CD4-positive, alpha-beta T cell (primary cell): ENCODE measurements at places on chromosomes 7 and 10.

DNA sequence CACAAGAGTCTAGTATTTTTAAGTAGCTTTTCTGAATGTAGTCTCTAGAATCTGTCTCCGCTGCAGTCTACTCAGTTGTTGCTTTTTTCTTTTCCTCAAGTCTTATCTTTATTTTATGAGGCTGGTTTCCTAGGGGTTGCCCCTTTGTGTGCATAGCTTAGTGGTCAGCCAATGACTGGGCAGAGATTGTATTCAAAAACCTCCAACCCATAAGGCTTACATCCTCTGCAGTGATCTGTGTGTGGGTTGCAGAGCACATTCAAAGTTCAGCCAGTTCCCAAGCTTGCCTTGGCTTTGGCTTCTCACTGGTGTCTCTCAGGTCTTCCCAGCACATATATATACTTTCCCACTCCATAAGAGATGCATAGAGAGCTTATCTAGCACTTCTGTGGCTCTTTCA, 160.0 kb upstream of the TCF7L2 start:
- no peaks in the 10 kb centered on the region for H3K27me3 ChIP-seq
- no peak for DNase-seq
- H3K4me3 ChIP-seq, result no peak overlapping the region
- no peaks in the 10 kb centered on the region for H3K36me3 ChIP-seq
- H3K4me1 ChIP-seq, result no peaks in the 10 kb centered on the region

DNA sequence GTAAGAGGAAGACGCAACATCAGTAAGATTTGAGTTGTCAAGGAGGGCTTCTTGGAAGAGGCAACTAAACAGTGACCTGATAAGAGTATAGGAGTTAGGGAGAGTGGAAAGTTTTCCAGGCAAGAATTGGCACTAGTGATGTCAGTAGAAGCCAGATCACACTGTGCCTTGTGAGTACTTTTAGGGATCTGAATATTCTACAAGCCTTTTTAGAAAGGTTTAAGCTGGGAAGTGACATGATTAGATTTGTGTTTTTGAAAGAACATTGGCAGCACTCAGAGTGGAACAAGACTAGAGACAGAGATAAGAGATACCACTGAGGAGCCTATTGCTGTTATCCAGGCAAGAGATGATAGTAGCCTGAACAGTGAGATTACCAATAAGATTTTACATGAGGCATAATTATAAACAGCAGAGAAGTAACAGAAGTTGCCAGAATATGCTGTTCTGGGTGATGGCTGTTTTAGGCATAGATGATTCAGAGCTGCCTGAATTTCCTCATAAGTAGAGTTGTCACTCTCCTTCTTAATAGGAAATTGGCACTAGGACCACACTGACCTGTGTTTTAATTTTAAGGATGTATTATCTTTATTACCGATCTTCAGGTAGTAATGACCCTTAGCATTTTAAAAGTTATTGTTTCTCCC, 45.6 kb downstream of the NHLRC2 start:
- H3K27ac ChIP-seq, result no peak overlapping the region
- no peaks in the 10 kb centered on the region for H3K4me1 ChIP-seq
- peaks cover 42% of the 10 kb centered on the region for H3K36me3 ChIP-seq
- DNase-seq, result no peak
- no peak overlapping the region for H3K4me3 ChIP-seq
- no peaks in the 10 kb centered on the region for H3K27me3 ChIP-seq

DNA sequence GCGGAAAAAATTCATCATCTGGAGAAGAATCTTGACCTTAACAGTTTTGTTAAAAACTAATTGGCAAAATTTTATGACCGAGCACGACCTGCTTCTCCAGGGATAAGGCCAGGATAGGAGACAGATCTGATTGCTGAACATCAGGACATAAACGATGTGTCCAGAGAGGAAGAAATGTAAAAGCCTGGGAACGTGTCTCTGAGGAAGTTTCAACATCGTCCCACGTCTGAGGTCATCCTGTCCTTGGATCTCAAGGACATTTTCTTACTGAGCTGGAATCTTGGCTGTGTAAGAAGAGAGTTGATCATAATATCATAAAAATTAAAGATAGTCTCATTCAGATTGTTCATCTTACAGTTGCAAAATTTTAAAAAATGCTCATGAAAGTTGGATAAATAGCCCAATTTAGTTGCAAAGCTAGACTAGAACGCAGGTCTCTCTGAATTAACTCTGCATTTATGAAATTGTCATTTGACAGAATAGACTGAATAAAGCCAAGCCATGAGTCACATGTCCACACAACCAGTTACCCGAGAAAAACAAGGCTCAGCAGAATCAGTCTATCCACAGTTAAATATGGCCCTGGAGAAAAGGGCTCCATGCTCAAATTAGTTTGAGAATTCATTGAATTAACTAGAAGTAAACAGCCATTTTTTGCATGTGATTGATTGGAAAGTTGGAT, 120.0 kb upstream of the EGFR start:
- H3K27me3 ChIP-seq, result peaks cover 4% of the 10 kb centered on the region
- no peak overlapping the region for H3K27ac ChIP-seq
- no peaks in the 10 kb centered on the region for H3K36me3 ChIP-seq
- H3K4me3 ChIP-seq, result no peak overlapping the region
- DNase-seq, result no peak

GRCh38 chr10:95475003-95475383, 86.2 kb downstream of the SORBS1 start:
- no peaks in the 10 kb centered on the region for H3K4me1 ChIP-seq
- no peaks in the 10 kb centered on the region for H3K36me3 ChIP-seq
- no peaks in the 10 kb centered on the region for H3K27me3 ChIP-seq
- no peak for DNase-seq
- H3K4me3 ChIP-seq, result no peak overlapping the region

DNA sequence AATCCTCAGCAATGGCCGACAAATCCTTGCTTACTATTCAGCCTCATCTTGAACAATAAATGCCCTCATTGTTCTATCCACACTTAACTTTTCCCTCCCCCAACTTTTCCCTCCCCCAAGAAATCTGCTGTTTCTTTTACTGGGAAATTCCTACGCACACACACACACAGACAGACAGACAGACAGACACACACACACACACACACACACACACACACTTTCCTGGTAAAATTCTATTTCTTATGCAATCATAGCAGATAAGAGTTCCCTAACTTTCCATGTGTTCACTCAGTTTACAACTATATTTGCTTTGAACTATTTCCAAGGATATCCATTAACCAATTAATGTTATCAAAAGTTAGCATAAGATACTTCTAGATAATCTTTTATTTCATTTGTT, 52.9 kb downstream of the RELN start:
- DNase-seq, result no peak
- no peaks in the 10 kb centered on the region for H3K27me3 ChIP-seq
- no peak overlapping the region for H3K27ac ChIP-seq

- no peak overlapping the region for H3K27ac ChIP-seq
- no peaks in the 10 kb centered on the region for H3K4me1 ChIP-seq
- DNase-seq, result no peak
Measured at GRCh38 chr10:98852686-98853085, 383.0 kb downstream of the HPSE2 start.

- peaks cover 26% of the 10 kb centered on the region for H3K27me3 ChIP-seq
- no peak for DNase-seq
- H3K27ac ChIP-seq, result no peak overlapping the region
- no peaks in the 10 kb centered on the region for H3K36me3 ChIP-seq
- no peak overlapping the region for H3K4me3 ChIP-seq
Measured at GRCh38 chr10:132044803-132045202, 20.9 kb upstream of the JAKMIP3 start.

DNA sequence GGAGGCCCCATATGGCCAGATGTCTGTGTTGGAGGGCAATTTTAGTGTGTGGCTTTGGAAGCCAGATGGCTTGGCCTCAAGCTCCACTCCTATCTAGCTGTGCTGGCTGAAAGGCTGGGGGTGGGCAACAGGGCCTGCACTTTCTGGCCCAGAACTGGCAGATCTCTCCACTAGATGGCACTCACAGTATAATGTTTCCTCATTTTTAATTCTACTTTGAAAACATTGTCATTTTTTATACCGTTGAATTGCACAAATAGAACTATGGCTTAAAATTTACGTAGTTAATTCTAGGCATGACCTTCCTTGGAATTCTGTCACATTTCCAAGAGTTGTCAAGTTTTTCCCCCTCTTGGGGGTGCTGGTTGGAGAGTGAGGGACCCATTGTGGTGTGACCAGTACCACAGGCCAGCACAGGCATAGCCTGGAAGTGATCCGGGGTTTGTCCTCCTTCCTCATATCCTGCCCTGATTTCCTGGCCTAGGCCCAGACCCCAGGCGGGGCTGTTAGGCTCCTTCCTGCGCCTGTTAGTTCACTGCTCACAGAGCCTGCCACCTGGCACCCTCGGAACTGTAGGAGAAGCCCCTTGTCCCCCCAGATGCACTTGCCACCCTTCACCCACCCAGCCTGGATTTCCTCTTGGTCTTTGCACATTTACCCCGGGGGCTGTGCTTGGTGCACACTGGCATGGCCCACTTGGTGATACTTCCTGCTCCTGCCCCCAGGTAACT, 52.8 kb downstream of the ARHGAP22 start:
- H3K4me1 ChIP-seq, result no peaks in the 10 kb centered on the region
- no peak overlapping the region for H3K4me3 ChIP-seq
- no peaks in the 10 kb centered on the region for H3K27me3 ChIP-seq
- H3K27ac ChIP-seq, result no peak overlapping the region

DNA sequence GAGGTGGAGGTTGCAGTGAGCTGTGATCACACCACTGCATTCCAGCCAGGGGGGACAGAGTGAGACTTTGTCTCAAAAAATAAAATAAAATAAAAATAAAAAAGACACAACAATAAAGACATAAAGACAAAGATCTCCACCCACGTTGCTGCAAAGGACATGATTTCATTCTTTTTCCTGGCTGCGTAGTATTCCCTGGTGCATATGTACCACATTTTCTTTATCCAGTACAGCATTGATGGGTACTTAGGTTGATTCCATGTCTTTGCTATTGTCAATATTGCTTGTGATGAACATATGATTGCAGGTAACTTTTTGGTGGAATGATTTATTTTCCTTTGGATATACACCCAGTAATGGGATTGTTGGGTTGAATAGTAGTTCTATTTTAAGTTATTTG, 42.0 kb upstream of the CCDC3 start:
- no peaks in the 10 kb centered on the region for H3K36me3 ChIP-seq
- no peaks in the 10 kb centered on the region for H3K27me3 ChIP-seq
- H3K4me3 ChIP-seq, result no peak overlapping the region
- H3K4me1 ChIP-seq, result no peaks in the 10 kb centered on the region
- DNase-seq, result no peak

DNA sequence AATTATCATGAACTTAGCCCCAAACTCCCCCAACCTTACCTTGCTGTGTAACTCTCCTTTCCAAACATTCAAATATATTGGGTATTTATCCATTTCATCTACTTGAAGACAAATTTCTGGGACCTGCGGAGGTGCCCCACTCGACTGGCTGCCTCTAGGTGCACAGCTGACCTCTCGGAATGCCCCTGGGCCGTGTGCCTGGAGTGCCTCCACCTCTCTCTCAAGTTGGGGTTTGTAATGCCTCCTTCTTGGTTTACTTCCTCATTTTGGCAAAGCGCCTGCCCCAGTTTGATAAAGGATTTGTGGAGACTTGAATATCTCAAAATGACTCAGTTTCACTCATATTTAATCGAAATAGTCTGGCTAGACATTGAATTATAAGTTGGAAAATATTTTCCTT, 16.6 kb downstream of the ZNF777 start:
- peaks cover 4% of the 10 kb centered on the region for H3K4me1 ChIP-seq
- no peak for DNase-seq
- peaks cover 49% of the 10 kb centered on the region for H3K36me3 ChIP-seq
- H3K27ac ChIP-seq, result no peak overlapping the region
- H3K4me3 ChIP-seq, result no peak overlapping the region

GRCh38 chr10:31524460-31524859, 205.4 kb downstream of the ZEB1 start:
- no peaks in the 10 kb centered on the region for H3K4me1 ChIP-seq
- H3K4me3 ChIP-seq, result no peak overlapping the region
- DNase-seq, result no peak
- H3K27me3 ChIP-seq, result no peaks in the 10 kb centered on the region
- H3K27ac ChIP-seq, result no peak overlapping the region
- peaks cover 69% of the 10 kb centered on the region for H3K36me3 ChIP-seq

DNA sequence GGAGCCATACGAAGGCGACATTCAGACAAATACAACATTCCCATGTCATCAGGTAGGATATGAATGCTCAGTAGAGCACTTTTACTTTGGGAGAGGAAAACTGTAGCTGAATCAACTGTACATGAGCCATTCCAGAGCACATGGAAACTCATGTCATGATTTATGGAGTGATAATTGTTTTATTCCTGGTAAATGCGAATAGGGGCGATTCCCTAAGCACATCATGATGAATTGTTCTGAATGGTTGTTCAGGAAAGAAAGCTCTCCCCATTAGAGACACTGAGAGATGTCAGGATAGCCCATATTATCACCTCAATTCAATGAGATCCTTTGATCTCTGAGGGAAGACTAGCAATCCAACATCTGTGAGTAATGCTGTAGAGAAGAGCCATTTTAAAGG, 243.6 kb downstream of the FOXP2 start:
- H3K4me1 ChIP-seq, result no peaks in the 10 kb centered on the region
- H3K27me3 ChIP-seq, result no peaks in the 10 kb centered on the region
- no peaks in the 10 kb centered on the region for H3K36me3 ChIP-seq
- H3K27ac ChIP-seq, result no peak overlapping the region
- no peak for DNase-seq

DNA sequence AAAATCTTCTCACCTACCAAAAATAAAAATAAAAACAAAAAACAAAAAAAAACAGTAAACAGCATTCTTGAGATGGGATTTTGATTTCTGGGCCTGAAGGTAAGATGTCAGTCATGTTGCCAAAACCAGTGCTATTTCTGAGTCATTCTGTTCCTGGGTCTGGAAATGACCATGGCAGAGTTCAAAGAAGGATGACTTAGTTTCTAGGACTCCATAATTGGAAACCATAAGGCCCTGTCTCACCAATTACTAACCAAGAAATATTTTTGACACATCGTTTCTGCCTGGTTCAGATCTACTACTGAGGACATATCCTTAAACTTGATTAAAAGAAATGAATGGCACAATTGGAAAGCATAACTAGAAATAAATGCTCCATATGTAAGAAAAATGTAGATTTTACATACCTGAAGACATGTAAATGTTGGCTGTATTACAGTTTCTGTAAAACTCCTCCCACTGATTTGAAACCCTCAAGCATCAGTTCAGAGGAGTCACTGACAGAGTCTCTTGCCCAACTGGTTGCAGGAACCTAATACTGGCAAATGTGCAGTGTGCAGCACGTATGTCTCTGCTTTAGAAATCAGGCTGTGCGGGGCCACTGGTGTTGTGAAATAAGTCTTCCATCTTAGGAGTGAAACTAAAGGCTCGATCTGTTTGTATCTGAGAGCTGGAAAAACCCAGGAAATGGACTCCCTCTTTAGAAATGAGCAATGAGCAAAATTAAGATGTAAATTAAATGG, 84.8 kb upstream of the EGR2 start:
- H3K36me3 ChIP-seq, result no peaks in the 10 kb centered on the region
- no peaks in the 10 kb centered on the region for H3K27me3 ChIP-seq
- no peak for DNase-seq
- H3K27ac ChIP-seq, result no peak overlapping the region
- no peaks in the 10 kb centered on the region for H3K4me1 ChIP-seq

GRCh38 chr7:146636581-146636980, 520.0 kb downstream of the CNTNAP2 start:
- no peak overlapping the region for H3K4me3 ChIP-seq
- H3K36me3 ChIP-seq, result no peaks in the 10 kb centered on the region
- no peak for DNase-seq
- H3K4me1 ChIP-seq, result no peaks in the 10 kb centered on the region
- H3K27ac ChIP-seq, result no peak overlapping the region

- no peaks in the 10 kb centered on the region for H3K27me3 ChIP-seq
- no peak overlapping the region for H3K4me3 ChIP-seq
- H3K4me1 ChIP-seq, result peaks cover 5% of the 10 kb centered on the region
- no peak overlapping the region for H3K27ac ChIP-seq
Measured at GRCh38 chr10:31081937-31082840, 50.5 kb upstream of the ZNF438 start.

- H3K27me3 ChIP-seq, result peaks cover 22% of the 10 kb centered on the region
- H3K27ac ChIP-seq, result no peak within 1 kb of the TSS
- H3K4me3 ChIP-seq, result no peak within 1 kb of the TSS
- H3K36me3 ChIP-seq, result no peaks in the 10 kb centered on the region
Measured at GRCh38 chr7:44325201-44325671, at the start of gene CAMK2B. TSS of gene CAMK2B (minus strand) at chr7:44325594. CDS start at chr7:44325421, 173 bp downstream.
